ENCODE measurements at places on chromosomes 1 and 21.

- DNase-seq, result no peak
Measured at GRCh38 chr1:24636661-24637357, 6.3 kb upstream of the SRRM1 start.

GRCh38 chr1:97013136-97013535 is 291.6 kb downstream of the PTBP2 start:
- DNase-seq, result no peak

DNA sequence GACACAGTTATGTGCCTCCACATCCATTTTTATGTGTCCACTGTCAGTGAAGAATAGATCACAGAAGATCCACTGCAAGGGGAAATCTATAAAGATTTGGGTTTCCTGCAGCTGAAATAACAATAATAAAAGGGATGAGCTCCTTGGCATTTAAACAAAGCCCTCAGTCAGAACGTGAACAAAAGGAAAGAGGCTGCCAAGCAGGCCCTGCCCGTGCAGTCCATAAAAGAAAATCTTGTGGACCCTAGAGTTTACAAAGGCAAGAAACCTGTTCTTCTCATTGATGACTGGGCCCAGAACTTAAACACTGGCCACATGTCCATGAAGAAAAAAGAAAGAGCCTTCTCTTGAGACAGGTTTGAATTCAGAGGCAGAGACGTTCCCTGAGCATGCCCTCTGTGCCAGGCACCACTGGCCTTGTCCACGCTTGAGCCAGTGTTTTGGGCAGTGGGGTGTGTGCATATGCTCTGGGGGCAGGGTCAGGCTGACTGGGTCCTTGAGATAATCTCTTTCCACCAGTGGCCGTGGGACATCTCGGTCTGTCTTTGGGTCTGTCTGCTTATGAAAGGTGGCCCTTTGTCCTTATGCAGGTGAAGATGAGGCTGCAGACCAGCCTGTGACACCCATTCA is 142.7 kb downstream of the HIVEP3 start:
- no peak for DNase-seq

- DNase-seq, result no peak
Measured at GRCh38 chr21:13937236-13937635, 273.5 kb downstream of the LIPI start.

GRCh38 chr1:155062702-155063411 is 683 bp upstream of the EFNA4 start:
- DNase-seq, result no peak

GRCh38 chr1:32040711-32041110 is 27.0 kb downstream of the KHDRBS1 start:
- no peak for DNase-seq

DNA sequence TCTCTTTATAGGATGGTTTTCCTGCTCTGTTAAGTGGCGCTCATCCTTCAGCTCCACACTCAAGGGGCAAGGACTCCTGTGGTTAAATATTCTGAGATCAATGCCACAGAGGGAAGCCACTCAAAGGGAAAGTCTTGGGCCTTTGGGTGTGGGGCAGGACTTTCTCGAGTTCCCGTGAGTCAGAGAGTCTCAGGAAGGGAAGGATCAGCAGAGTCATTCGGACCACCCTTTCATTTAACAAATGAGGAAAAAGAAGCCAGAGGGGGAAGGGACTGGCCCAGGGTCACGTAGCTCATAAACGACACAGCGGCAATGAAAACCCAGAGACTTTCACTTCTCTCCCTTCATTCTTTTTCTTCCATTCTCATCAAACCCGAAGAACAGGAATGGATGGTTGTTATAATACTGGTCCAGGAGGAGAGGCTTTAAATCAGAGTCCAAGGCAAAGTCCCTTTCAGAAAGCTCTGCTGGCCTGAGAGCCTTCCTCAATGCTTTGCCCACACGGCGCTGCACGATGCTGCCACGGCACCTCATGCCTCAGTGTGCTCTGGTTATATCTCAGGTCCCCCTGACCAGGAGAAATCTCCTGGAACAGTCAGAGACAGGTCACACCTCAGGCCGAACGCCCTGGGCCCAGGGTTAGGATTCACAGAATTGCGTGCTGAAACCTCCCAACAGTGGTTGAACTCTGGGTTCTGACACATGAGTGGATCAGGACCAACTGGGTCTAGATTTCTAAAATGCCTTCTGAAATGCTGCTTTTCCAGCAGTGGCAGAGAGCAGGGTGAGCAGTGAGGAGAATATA is 65.3 kb downstream of the TENT5C start:
- no peak for DNase-seq

- DNase-seq, result no peak
Measured at GRCh38 chr1:109301874-109302273, 4.9 kb downstream of the MYBPHL start.

All from NCI-H2081 treated with DMSO at 0.1 percent for 48 hours (cell line).